ENCODE measurements at places on chromosomes 13 and 19.

DNA sequence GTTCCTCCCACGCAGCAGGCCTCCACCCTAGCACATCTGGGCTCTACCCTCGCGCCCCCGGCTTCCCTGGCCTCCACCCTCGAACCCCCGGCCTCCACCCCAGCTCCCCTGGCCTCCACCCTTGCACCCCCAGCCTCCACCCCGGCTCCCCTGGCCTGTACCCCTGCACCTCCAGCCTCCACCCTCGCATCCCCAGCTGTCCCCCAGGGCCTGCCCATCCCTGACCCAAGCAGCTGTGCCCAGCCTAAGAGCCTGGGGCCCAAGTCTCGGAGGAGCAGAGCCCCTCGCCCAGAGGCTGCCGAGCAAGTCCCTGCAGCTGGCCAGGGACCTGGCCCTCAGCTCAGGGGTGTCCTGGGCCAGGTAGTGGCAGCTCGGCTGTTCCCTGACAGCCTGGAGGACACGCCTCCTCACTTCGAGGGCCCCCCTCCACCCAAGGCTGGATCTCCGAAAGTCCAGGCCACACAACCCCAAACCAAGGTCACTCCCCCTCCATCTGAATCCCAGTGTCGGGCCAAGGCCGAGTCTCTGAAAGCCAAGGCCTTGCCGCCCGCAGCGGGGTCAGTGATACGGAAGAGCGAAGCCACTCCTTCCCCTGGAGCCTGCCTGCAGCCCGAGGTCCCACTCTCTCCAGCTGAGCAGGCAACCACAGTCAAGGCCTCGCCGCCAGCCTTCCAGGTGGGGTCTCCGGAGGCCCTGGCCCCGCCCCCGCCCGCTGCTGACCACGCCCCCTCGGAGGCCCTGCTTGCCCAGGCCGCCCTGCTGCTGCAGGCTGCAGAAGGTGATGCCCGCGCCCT, 7.9 kb upstream of the ARHGAP33 start:
- peak; percentile 27 for DNase-seq

GRCh38 chr13:43170506-43170905, 147.1 kb downstream of the DNAJC15 start:
- DNase-seq, result no peak

DNA sequence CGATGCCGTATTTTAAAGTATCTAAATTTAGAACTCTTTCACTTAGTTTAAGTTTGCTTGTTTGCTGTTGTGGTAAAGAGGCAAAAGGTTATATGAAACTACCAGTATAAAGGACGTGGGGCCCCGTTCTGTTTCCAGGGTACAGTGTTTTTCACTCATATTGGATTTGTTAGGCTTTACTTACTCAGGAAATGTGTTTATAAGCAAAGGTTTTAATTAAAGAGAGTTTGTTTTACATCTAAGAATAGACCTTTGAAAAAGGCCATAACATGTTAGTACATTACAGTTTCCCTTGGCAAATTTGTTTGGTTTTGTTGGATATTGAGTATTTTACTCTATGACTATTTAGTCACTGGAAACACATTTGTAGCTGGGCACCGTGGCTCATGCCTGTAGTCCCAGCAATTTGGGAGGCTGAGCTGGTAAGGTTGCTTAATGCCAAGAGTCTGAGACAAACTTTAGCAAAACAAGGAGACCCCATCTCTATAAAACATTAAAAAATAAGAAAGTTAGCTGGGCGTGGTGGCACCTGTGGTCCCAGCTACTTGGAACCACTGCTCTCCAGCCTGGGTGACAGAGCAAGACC, 7.1 kb downstream of the DGKH start:
- no peak for DNase-seq

GRCh38 chr19:31154021-31154420, 195.2 kb downstream of the TSHZ3 start:
- DNase-seq, result no peak

GRCh38 chr13:100636441-100636840, 38.2 kb downstream of the TMTC4 start:
- DNase-seq, result no peak

DNA sequence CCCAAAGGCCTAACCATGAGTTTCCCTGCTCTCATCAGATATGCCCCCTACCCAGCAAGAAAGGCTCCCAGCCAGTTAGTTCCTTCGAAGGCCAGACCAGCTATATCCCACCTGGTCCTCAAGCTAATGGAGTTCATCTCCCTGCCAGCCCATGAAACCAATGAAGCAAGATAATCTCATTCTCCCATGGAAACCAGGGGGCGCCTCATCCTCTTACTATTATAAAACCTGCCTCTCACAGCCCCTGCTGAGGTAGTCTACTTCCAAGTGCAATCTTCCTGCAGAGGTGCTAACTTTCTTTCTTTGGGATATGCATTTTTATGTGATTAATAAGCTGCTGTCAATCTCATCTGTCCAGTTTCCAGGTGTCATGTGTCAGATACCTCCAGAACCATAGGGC, 34.0 kb upstream of the ZNF573 start:
- DNase-seq, result no peak

DNA sequence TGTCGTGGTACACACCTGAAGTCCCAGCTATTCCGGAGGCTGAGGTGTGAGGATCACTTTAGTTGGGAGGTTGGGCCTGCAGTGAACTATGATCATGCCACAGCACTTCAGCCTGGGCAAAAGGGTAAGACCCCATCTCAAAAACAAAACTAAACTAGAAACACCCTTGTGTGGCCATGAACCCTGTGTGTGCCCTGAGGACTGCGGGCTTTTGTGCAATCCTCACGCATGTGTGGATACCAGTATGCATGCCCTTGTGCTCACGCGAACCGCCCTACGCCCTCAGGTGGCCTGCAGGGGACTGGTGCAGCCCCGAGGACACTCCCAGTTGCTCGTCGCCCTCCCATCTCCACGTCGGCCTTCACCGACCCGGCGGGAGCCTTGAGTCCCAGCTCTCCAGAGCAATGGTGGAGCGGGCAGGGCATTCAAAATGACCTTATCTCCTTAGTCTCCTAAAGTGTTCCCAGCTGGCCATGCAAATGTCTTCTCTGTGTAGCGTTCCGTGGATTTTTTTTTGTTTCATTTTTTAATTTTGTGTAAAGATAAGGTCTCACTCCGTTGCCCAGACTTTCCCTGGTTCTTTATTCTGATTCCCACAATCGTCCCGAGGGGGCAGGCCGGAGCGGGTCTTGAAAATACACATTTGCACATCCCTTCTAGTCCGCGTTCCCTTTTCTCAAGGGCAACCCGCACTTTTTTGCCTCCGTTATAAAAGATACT, 868 bp upstream of the EGLN2 start:
- DNase-seq, result peak; percentile 74

DNA sequence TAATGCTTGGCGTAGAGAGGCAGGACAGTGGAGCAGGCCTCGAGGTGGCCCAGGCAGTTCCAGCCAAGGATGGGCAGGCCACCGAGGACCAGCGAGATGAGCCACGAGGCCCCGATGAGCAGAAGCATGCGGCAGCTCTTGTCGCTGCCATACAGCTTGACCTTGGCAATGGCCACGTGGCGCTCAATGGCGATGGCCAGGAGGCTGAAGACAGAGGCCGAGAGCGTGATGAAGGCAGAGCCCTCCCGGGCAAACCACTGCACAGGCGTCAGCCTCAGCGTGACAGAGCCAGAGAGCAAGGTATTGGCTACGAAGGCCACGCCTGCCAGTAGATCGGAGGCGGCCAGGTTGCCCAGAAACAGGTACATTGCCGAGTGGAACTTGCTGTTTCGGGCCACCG, 6.8 kb downstream of the S1PR2 start:
- DNase-seq, result no peak

DNA sequence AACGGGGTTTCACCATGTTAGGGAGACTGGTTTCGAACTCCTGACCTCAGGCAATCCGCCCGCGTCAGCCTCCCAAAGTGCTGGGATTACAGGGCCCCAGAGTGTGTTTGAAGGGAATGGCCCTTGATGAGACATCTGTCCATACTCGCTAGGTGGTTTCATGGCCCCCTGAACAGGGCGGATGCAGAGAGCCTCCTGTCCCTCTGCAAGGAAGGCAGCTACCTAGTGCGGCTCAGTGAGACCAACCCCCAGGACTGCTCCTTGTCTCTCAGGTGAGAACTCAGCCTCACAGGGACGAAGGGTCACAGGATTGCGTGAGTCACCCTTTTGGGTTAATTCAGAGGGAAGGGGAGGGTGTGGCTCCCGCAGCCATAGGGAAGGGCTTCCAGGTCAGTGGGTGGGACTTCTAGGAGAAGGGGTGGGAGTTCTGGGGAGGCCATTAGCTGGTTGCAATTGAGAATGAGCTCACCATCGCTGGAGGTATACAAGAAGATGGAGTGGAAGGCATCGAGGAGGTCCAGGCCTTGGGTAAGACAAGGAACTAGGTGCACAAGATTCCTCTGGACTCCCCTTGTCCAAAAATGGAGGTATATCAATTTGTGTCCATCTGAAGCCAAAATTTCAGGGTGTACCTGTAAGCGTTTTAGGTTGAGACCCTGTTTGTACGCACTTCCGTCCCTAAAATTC, 9.2 kb downstream of the SHD start:
- DNase-seq, result no peak

DNA sequence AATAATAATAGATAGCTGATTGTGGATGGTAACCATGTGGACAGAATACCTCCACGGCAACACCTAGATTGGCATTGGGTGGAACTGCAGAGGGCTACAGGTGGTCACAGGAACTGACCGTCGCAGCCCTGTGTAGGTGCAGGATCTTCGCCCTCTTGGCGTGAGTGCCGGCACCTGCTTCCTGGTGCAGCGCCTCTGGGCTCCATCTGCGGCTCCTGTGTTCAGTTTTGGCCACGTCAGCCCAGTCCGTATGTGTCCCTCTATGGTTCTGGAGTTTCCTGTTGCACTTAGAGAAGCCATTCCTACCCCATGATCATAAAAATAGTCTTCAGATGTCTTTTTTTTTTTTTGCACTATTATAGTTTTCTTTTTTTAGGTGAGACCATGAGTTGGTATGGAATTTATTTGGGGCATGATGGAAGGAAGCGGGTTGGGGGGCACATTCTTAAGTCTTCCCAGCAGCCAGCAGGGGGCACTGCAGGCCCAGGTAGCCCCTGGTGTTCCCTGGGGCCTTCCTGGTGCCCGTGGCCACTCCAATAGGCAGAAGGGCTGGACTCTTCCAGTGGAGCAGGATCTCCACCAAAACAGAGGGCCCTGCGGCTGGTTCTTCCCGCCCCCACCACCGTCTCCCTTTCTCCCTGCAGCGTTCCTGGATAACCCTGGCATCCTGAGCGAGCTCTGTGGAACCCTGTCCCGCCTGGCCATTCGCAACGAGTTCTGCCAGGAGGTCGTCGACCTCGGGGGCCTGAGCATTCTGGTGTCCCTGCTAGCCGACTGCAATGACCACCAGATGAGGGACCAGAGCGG, 10.1 kb upstream of the SLC25A42 start:
- peak; percentile 57 for DNase-seq

DNA sequence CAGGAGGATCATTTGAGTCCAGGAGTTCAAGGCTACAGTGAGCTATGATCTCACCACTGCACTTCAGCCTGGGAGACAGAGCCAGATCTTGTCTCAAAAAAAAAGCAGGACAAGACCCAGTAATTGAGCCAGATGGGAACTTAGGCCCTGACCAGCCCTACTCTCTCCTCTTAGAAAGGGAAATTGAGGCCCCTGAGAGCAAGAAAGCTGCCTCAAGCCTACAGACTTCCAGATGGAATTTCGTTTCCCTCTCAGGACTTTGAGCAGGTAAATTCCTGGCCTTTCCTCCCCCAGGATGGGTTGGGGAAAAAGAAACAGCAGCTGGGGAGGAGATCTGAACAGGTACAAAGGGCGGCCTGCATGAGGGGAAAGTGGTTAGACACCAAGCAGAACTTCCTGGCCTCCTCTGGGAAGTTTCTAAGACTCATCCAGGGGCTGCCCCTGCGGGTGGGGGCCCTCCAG, 3.6 kb upstream of the BCL3 start:
- DNase-seq, result no peak

GRCh38 chr19:19192910-19193423, 909 bp downstream of the RFXANK start:
- no peak for DNase-seq

GRCh38 chr19:13260883-13261653, 110.9 kb downstream of the IER2 start:
- DNase-seq, result peak; percentile 73

- no peak for DNase-seq
These were observed 1711.8 kb downstream of the EFNB2 start for GRCh38 chr13:104823709-104824108.

DNA sequence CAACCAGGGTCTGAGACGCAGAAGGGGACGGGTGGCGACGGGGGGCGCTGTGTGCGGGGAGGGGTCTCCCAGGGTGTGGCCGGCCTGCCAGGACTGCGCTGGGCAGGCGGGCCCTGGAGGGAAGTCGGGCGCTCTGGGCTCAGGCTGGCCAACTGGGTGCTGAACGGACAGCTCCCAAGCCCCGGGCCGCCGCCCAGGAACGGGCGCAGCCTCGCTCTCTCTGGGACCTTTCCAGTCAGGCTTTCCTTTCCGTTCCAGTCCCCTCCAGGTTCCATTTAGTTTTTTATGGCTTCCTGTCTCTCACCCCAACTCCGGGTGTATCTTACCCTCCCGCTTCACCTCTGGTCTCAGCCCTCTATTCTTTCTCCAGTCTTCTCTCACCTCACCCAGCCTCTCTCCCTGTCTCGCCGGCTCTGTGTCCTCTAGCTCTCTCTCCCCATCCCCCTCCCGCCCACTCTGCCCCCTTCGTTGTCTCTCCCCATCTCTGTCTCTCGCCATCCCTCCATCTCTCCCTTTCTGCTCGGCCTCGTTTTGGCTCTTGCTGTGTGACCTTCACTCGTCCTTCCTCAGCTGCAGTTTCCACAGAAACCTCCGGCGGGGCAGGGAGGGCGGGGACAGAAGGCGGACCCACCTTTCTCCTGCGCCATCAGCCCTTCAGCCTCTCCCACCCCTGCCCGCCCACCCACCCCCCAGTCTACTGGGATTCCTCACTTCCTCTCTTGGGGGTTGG, 3.3 kb upstream of the ATP1A3 start:
- DNase-seq, result peak; percentile 48

DNA sequence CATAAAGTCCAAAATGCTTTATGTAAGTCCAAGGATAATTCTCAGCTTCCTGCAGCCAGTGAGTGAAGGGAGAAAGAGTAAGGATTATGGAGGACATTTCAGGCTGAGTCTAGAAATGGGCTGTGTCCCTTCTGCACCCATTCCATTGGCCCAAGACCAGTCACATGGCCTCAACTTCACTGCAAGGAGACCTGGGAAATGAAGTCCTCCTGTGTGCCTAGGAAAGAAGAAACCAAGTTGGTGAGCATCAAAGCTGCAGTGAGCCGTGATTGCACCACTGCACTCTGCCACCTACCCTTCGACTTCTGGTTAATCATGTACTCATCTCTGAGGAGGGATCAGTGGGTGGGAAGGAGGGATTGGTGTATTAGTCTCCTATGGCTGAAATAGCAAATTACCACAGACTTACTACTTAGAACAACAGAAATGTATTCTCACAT, 3.6 kb upstream of the CD37 start:
- DNase-seq, result peak; percentile 77

GRCh38 chr19:1136201-1136600, 32.4 kb downstream of the GPX4 start:
- no peak for DNase-seq

- no peak for DNase-seq
These were observed 706 bp downstream of the P2RY11 start for GRCh38 chr19:10112037-10112761.

- DNase-seq, result no peak
These were observed 492.5 kb upstream of the TSHZ3 start for GRCh38 chr19:31841755-31842154.

Measured in ACHN (cell line).